Activated CD4-positive, alpha-beta T cell treated with anti-CD3 and anti-CD28 coated beads, Interleukin-2, amount 10 ng/mL, durations not matched to agents 7 days and 5 days (primary cell): ENCODE measurements at places on chromosomes 11 and 22.

- H3K27me3 ChIP-seq: peaks cover 16% of the 10 kb centered on the region
- H3K4me3 ChIP-seq: no peak overlapping the region
- no peaks in the 10 kb centered on the region for H3K36me3 ChIP-seq
Measured at GRCh38 chr11:88106666-88107065, 68.6 kb downstream of the RAB38 start.

DNA sequence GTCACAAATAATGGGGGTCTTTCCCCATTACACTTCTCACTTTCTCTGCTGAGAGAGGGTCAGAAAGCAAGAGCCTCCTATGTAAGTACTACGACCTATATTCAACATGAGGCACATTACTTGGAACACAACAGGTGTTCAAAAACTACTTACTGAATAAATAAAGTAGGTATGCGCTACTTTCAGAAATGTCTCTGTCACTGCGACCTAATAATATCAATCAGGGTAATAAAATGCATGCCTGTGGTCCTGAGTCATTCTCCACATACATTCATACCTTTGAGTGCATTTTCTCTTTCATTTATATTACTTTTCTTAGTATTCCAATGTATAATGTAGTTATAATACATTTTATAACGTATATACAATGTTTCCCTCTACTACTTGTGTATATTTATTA lies 838.9 kb downstream of the DLG2 start:
- H3K4me1 ChIP-seq: no peaks in the 10 kb centered on the region
- no peak for DNase-seq
- H3K27ac ChIP-seq: no peak overlapping the region
- no peaks in the 10 kb centered on the region for H3K27me3 ChIP-seq
- H3K36me3 ChIP-seq: no peaks in the 10 kb centered on the region

DNA sequence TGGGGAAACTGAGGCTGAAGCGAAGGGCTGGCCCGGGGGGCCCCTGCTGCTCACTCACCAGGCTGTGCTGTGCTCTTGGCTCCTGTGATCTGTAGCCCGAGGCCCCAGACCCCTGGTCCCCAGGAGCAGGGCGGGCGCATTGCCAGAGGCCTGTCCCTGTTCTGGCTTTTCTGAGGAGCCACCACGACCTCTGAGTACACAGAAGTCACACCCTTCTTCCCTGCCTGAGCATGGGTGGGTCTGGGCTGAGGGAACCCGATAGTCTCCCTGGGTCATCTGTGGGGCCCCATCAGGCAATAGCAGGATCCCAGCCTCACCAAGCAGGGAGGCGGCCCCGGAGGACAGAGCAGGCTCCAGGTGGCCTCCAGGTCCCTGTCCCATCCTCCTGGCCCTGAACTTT lies 5.1 kb downstream of the CASTOR1 start:
- peaks cover 73% of the 10 kb centered on the region for H3K4me1 ChIP-seq
- H3K27ac ChIP-seq: peak overlapping the region; percentile 81
- no peaks in the 10 kb centered on the region for H3K27me3 ChIP-seq
- no peak for DNase-seq
- H3K36me3 ChIP-seq: peaks cover 10% of the 10 kb centered on the region

DNA sequence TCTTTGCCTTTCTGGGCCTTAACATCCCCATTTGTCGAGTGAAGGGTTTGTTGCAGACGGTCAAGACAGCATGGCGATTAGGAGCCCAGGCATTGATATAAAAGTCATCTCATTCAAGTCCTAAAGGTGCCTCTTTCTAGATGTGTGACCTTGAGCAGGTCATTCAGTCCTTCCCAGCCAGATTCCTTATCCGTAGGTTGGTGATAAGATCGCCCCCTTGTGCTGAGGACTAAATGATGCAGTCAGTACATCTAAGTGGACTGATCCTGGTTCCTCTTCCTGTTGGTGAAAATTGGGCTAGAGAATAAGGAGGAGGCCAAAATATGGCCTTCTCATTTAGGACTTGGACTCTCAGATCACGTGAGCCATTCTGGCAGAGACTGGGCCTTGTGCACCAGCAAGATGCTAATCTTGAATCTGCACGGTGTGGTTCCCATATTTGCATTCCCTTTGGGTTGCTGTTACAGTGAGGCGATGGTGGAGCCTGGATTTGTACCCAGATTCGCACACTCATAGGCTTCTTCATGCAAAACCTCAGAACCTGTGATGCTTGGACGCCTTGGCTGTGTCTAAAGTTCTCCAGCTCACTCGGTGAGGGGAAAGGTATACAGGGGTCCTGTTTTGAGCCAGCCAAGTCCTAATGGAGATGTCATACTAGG lies 156.8 kb downstream of the MYO18B start:
- H3K27me3 ChIP-seq: peaks cover 4% of the 10 kb centered on the region
- no peaks in the 10 kb centered on the region for H3K4me1 ChIP-seq
- H3K4me3 ChIP-seq: no peak overlapping the region

- DNase-seq: no peak
- no peaks in the 10 kb centered on the region for H3K36me3 ChIP-seq
- H3K4me3 ChIP-seq: no peak overlapping the region
- H3K4me1 ChIP-seq: peaks cover 13% of the 10 kb centered on the region
- H3K27ac ChIP-seq: no peak overlapping the region
- peaks cover 29% of the 10 kb centered on the region for H3K27me3 ChIP-seq
Measured at GRCh38 chr11:30314625-30315024, 8.3 kb upstream of the ARL14EP start.

DNA sequence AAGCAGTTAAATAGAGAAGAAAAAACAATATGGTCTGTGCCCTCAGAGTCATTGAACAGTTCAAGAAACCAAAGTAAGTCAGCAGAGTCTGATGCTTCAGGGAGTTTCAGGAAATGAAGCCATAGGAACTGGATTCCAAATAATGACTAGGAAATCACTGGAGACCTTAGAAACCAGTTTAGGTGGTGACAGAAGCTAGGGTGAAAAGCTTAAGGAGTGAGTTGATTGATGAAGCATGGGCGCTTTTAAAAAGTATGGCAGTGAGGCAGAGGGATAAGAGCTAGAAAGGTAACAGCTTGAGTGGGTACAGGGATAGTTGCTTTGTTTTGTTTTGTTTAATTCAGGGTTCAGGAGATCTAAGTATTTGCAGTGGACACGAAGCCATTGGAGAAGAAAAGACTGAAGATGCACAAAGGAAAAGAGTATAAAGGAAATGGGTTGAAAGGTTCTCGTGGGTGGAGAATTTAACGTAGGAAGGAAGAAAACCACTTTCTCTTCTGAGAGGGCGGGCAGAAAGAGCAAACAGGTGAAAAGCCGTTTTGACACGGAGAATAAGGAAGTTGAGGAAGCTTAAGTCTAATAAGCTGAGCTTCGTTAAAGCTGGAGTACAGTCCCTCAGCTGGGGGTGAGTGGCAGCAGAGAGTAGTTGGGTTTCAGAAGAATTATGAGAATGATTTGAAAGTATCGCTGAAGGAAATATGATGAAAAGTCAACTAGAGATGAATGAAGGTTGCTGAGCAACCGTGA lies 14.8 kb downstream of the SGSM3 start:
- peak; percentile 55 for DNase-seq
- no peaks in the 10 kb centered on the region for H3K27me3 ChIP-seq

- peak overlapping the region; percentile 6 for H3K27ac ChIP-seq
- no peaks in the 10 kb centered on the region for H3K27me3 ChIP-seq
- H3K36me3 ChIP-seq: peaks cover 77% of the 10 kb centered on the region
- H3K4me1 ChIP-seq: peaks cover 73% of the 10 kb centered on the region
- no peak overlapping the region for H3K4me3 ChIP-seq
- no peak for DNase-seq
Measured at GRCh38 chr11:6734616-6735015, 37.2 kb downstream of the OR2AG2 start.

- DNase-seq: no peak
- no peak overlapping the region for H3K4me3 ChIP-seq
- no peaks in the 10 kb centered on the region for H3K36me3 ChIP-seq
- no peaks in the 10 kb centered on the region for H3K27me3 ChIP-seq
Measured at GRCh38 chr11:101211407-101211975, 81.9 kb upstream of the PGR start.

- H3K4me1 ChIP-seq: no peaks in the 10 kb centered on the region
- no peak overlapping the region for H3K27ac ChIP-seq
- H3K36me3 ChIP-seq: no peaks in the 10 kb centered on the region
Measured at GRCh38 chr22:35510481-35510934, 30.1 kb upstream of the RASD2 start.

DNA sequence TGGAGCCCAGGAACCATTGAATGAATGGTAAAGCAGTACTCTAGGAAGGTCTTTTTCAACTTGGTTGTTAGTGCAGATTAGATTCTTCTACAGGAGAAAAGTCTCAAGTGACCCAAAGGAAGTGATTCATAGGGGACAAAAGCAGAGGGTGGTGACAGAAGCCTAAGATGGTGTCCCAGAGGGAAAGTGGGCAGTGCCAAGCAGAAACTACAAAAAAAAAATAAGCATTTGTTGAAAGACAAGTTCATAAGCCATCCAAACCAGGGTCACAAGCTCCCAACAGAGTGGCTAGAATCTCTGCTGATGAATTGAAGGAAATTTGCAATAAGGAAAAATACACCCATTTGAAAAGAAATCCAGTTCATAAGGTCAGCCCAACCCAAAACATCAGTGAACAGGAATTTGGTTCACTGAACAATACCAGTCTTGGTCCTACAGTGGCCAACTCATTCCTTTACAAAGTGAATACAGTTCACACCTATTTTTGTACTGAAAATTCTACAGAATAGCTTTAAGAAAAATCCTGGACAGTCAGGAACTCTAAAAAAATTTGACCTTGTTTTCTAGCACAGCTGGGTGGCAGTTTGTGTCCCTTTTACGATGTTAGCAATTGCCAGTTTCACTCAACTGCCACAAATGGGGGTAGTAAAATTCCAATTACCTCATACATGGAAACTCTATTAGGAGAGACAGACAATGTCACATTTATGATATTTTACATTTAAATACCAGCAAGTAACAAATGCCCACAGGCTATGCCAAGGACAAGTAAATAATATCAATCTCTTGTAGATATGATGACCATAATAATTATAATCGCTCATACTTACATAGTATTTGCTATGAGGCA lies 21.6 kb upstream of the NUP160 start:
- peaks cover 24% of the 10 kb centered on the region for H3K4me1 ChIP-seq
- peaks cover 2% of the 10 kb centered on the region for H3K27me3 ChIP-seq
- peaks cover 3% of the 10 kb centered on the region for H3K36me3 ChIP-seq
- H3K27ac ChIP-seq: no peak overlapping the region
- H3K4me3 ChIP-seq: no peak overlapping the region

DNA sequence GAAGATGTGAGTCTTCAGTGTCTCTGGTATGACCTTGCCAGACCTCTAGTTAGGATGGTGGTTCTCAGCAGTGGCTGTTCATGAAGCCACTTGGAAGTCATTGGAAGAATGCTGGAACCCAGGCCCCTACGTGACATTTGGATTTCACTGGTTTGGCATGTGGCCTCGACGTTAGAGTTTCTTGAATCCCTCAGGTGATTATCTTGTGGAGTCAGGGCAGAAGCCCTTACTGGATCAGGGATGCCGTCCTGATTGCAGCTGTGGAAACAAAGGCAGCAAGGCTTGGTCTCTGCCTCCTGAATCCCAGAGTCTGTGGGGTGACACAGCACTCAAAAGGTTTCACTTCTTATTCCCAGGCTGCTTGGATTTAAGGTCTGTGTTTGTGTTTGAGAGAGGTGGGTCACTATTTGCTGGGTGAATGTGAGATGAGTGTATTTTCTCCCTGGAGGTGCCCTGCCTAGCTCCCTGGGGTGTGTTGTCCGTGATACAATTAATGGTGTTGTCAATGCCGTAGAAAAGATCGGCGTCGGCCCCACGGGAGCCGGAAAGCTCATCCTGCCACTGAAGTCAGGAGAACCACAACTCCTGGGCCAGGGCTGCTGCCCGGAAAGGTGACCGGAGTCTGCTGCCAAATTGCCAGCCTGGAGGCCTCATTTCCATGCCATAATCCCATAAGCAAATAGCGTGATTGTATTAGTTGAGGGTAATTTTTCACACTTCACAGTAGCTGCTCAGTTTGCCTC lies 939.0 kb downstream of the BRD1 start:
- H3K4me3 ChIP-seq: no peak overlapping the region
- H3K4me1 ChIP-seq: no peaks in the 10 kb centered on the region
- H3K36me3 ChIP-seq: no peaks in the 10 kb centered on the region
- H3K27me3 ChIP-seq: no peaks in the 10 kb centered on the region

- H3K4me1 ChIP-seq: peaks cover 51% of the 10 kb centered on the region
- H3K4me3 ChIP-seq: peak overlapping the region; percentile 0
- H3K36me3 ChIP-seq: peaks cover 72% of the 10 kb centered on the region
Measured at GRCh38 chr22:25709758-25710157, 32.2 kb upstream of the MYO18B start.

- no peak for DNase-seq
- no peaks in the 10 kb centered on the region for H3K27me3 ChIP-seq
- no peaks in the 10 kb centered on the region for H3K36me3 ChIP-seq
- no peak overlapping the region for H3K27ac ChIP-seq
Measured at GRCh38 chr22:22555596-22555995, 3.5 kb downstream of the PRAME start.

DNA sequence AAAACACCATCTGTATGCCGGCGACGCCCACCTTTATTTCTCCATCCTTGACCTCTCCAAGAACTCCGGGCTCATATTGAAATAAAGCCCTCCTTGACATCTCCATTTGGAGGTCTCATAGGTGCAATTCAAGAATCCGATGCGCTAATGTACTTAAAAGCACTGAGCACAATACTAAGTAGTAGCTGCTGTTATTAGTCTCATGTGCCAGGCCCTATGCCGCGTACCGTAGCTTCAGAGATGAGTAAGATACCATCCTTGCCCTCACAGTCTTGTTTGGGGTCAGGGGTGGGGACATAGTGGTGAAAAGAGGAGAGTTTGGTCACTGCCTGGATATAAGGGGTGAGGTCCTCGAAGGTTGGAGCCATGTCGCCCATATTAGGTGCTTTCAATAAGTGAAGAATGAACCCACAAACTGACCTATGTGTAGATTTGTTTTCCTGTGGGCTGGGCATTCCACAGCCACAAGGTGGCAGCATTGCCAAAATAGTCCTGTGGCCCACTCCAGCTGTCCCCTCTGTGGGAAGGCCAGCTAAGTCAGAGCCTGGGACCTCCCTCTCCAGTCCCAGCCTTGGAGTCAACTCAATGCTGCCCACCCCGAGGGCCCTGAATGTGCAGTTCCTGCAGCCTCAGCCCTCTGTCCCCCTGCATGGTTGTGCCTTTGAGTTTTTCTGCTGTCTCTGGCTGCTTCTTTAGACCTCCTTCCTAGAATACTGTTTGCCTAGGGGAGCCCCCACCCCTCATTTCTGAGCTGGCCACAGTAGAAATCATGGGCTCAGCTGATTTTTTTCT lies 6.5 kb downstream of the DCPS start:
- peak overlapping the region; percentile 5 for H3K27ac ChIP-seq
- no peaks in the 10 kb centered on the region for H3K27me3 ChIP-seq
- peaks cover 43% of the 10 kb centered on the region for H3K36me3 ChIP-seq

GRCh38 chr11:129143335-129143734 lies 48.8 kb downstream of the ARHGAP32 start:
- DNase-seq: no peak
- H3K4me3 ChIP-seq: no peak overlapping the region
- H3K36me3 ChIP-seq: no peaks in the 10 kb centered on the region
- H3K27me3 ChIP-seq: no peaks in the 10 kb centered on the region
- no peak overlapping the region for H3K27ac ChIP-seq

- H3K27me3 ChIP-seq: no peaks in the 10 kb centered on the region
- peaks cover 63% of the 10 kb centered on the region for H3K4me1 ChIP-seq
- H3K27ac ChIP-seq: peak overlapping the region; percentile 83
- no peak overlapping the region for H3K4me3 ChIP-seq
Measured at GRCh38 chr22:19607192-19608002, 83.2 kb upstream of the CLDN5 start.
